ENCODE measurements at places on chromosomes 6 and 20.
A peak's percentile ranks its signal among the peaks of the same experiment; 100 is the strongest.

DNA sequence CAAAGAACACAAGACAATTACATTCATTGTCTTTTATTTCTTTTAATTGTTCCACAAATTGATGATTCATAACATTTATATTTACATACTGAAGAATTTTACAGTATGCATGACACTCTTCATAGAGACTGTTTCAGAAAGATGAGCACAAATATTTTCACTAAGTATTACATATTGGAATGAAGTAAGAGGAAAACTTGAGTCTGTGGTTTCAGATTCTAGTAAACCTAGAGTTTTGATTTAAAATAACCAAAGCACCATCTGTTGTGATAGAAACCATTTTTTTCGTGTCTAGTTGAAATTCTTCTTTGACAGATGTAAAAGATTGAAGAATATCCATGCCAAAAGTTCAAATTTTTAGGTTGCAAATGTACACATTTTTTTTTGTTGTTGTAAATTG, 32.1 kb upstream of the OPN5 start:
- no peak for DNase-seq

- DNase-seq = no peak
Observed at GRCh38 chr20:35630636-35631035, 15.0 kb downstream of the SPAG4 start.

DNA sequence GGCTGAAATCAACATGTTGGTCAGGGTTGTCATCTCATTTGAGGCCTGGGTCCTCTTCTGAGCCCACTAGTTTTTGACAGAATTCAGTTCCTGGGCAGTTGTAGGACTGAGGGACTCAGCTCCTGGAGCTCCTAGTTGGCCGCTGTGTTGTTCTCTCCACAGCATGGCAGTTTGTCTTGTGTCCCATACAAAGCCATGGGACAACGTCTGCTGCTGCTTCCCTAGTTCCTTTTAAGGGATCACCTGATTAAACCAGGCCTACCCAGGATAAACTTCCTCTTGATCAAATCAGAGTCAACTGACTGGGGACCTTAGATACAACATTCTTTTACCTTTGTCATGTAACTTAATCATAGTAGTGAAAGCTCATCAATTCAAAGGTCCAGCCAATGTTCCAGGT, 141.0 kb downstream of the BCAS1 start:
- DNase-seq = no peak

GRCh38 chr6:27669295-27669623, 196.4 kb upstream of the ZNF184 start:
- no peak for DNase-seq

DNA sequence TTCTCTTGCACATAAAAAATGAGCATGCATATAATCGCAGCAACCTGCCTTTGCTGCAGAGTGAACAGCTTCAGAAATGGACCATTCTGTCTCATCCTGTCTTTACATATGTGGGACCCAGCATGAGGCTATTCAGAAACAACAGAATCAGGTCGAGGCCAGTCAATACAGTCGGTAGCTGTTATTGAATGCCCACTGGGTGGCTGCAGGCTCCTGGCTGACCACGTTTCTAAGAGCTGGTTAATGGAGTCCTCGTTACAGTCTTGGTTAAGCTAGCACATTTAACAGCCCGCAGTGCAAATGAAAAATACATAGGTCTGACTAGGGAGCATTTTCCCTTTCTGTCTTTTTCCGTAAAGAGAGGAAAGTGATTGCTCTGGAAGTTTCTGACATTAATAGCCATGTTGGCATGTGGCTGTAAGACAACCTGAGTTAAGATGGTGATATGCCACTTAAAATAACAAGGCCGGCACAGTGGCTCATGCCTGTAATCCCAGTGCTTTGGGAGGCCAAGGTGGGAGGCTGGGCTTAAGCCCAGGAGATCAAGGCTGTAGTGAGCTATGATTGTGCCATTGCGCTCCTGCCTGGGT, 75.0 kb downstream of the SHLD1 start:
- no peak for DNase-seq

DNA sequence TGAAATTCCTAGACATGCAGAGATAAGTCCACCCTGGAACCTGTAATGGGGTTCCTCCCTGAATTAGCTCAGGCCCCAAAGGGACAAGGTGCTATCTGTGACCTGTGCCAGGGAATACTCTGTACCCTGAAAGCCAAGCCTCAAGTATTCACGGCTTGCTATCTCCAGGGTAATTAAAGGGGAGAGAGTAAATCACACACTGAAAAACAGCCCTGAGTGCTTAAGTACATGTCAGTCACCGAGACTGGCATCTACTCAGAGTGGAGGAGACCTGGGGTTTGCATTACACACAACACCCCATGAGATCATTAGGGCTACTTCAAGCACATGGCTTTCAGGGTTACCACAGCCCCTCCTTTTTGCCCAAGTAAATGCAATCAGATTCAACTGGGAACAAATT, 188.1 kb downstream of the CD83 start:
- no peak for DNase-seq

- DNase-seq = no peak
Observed at GRCh38 chr6:106579281-106579680, 50.0 kb downstream of the RTN4IP1 start.

DNA sequence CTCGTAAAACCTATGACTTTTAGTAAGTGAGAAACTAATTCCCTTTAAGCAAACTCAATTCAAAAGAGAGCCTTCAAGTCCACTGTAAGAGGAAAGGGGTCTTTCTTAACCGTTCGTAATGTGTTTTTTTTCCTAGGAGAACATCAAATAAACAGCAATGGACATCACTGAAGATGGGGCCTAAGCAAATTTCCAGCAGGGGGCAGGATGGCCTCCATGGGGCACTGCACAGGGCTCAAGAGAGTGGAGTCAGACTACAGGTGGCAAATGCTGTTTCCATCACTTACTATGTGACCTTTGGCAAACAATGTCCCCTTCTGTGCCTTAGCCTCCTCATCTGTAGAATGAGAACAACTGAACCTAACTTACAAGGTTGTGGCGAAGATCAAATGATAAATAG, 88.7 kb downstream of the ARHGAP18 start:
- peak; percentile 34 for DNase-seq

DNA sequence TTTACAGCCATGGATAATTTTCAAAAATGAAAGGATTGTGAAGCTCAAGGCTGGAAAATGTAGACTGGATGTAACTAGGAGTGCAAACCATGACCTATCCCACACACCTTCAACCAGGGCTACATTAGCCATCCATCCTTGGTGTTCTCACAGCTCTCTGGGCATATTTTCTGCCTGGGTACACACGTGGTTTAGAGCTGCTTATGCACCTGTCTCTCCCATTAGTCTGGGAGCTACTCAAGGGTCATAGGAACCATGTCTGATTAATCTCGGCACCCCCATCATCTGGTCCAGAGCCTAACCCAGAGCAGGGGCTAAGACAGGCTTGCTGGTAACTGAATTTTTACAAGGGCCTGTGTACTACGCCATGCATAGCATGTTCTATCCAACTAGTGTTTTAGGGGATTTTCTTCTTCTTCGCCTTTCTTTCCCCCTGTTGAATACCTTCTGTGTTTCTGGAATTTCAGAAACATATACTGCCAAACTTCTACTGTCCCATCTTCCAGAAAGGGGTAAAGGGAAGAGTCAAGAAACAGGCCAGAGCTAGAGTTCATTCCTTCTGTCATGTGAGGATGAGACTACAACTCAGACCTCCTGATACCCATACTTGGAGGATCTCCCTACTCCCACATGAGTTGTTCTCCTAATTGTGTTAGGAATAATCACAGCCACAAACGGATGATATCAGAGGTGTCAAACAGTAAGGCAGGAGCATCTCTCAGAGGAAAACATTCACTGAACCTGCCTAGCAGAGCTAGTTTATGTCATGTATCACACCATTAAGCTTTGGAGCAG, 25.4 kb upstream of the FAM83C start:
- no peak for DNase-seq

GRCh38 chr20:51955756-51956155, 153.4 kb upstream of the SALL4 start:
- no peak for DNase-seq

- no peak for DNase-seq
Observed at GRCh38 chr20:48789185-48789668, 38.6 kb downstream of the PREX1 start.

DNA sequence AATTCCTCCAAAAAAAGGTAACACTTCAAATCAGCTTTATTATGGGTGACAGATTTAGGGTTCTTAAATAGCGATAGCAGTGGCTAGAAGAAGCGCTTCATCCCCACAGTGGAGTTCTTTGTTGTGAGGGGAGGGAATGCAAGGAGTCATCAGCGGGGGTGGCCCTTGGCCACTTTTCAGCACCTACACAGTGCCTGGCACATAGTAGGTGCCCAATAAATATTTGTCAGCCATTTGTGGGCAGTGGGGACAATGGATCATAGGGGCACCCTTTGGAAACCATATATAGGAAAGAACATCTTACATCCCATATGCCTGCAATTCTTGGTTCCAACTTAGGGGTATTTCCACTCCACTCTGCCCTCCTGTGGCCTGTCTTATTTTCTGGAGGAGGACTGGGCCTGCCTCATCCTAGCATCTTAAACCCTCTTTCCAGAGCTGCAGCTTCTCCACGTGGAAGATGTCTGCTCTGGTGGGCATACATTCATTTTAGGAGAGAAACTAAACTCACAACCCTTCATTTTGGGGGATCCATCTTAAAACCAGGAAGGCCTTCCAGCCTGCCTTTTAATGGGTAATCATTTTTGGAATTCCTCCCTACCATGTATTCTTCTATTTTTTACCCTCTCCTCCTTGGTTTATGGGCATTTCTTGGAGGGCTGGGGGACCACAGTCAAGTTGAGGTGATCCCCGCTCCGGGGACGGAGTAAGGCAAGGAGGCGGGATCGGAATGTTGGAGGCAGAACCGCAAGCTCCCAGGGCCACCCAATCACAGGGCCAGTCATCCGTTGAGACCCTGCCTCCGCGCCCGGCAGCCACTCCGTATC, 2.6 kb upstream of the GPSM3 start:
- peak; percentile 41 for DNase-seq

- DNase-seq = peak; percentile 78
Observed at GRCh38 chr6:27890445-27891319, 21.5 kb downstream of the OR2B2 start.

DNA sequence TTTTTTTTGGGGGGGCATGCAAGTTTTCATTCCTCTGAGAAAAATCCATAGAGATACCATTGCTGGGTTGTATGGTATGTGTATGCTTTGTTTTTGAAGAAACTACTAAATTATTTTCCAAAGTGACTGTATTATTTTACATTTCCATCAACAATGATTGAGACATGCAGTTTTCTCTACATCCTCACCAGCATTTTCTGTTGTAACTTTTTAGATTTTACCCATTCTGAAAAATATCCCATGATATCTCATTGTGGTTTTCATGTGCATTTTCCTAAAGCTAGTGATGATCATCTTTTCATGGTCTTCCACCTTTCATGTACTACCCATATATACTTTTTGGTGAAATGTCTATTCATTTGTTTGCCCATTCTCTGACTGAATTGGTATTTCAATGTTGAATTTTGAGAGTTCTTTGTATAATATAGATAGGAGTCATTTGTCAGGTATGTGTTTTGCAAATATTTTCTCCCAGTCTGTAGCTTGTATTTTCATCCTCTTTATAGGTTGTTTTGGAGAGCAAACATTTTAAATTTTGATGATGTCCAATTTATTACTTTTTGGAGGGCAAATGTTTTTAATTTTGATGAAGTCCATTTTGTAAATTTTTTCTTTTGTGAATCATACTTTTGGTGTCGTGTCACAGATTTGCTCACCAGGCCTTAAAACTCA, 827.5 kb upstream of the CITED2 start:
- no peak for DNase-seq

DNA sequence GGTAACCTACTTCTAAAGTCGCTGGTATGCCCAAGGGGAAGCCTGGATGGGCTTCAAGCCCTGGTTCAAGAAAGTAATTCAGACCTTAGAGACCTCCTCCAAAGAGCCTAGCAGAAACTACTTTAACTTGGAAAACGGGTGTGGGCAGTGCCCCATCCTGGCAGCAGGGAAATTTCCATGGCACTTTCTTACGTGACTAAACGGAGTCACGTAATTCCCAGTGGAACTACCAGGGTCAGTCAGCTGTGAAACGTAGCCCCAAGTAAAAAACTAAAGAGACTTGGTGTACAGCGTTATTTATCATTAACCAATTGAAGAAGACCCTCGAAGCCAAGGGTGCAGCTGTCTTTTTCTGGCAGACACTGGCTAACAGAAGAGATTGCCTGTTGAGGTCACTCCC, 114.0 kb downstream of the RCAN2 start:
- DNase-seq = no peak

- DNase-seq = no peak
Observed at GRCh38 chr20:8020314-8021079, 936 bp upstream of the TMX4 start.

DNA sequence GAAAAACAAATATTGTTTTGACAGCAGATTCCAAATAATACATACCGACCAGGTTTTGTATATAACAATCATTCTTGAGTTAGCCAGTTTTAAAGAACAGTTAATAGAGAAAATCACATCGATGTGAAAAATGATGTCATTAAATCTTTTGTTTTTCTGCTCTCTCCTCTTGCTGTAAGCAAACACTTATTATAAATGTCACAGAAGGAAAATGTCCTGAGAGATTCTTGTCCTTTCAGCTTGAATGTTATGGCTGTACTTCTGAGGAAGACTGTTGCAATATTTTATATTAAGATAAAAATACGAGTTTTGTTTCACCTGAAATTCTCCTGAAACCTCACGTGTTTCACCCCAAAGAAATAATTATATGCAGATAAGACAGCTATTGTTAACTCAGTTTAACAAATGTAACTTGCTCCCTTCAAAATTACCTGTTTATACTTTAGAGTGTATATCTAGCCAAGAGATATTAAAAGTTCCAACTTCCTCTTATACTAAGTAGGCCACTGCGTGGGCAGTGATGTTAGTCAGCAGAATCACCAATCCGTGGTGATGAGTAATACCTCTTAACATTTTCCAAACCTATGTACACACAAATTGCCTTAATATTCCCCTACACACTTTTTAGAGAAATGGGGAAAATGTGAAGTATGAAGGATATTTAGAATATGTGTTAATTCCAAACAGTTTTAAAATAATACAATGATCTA, 1111.4 kb upstream of the CITED2 start:
- DNase-seq = peak; percentile 6

GRCh38 chr20:50286609-50287008, 96.0 kb downstream of the CEBPB start:
- DNase-seq = no peak

DNA sequence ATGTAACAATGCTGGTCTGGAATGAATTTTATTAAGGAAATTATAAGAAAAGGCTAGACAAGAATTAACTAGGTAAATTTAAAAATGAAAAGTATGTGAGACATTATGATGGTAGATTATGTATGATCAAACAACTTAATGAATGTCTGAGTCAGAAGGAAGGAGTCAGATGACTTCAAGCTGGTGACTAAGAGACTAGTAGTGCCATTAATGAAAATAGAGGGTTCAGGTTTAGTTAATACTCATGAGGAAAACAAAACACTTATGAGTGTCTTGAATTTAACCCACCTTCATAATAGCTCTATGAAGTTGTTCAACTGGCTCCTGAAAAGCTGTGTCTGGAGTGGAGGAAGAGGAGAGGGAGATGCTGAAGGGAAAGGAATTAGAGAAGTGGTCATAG, 256.3 kb downstream of the ADGRB3 start:
- no peak for DNase-seq

- DNase-seq = no peak
Observed at GRCh38 chr20:59784791-59785668, 148.4 kb downstream of the SYCP2 start.

GRCh38 chr6:45488889-45489288, 111.2 kb upstream of the SUPT3H start:
- no peak for DNase-seq

GRCh38 chr6:137933696-137934095, 66.6 kb downstream of the TNFAIP3 start:
- DNase-seq = no peak

Data from activated naive CD8-positive, alpha-beta T cell treated with anti-CD3 and anti-CD28 coated beads, Interleukin-2, amount 50 U/mL, for 24 hours (primary cell).